Stimulated activated CD4-positive, alpha-beta T cell treated with anti-CD3 and anti-CD28 coated beads, TNF-alpha, amount 100 ng/mL, for 1 hour (primary cell): ENCODE measurements at places on chromosomes 12 and 14.

DNA sequence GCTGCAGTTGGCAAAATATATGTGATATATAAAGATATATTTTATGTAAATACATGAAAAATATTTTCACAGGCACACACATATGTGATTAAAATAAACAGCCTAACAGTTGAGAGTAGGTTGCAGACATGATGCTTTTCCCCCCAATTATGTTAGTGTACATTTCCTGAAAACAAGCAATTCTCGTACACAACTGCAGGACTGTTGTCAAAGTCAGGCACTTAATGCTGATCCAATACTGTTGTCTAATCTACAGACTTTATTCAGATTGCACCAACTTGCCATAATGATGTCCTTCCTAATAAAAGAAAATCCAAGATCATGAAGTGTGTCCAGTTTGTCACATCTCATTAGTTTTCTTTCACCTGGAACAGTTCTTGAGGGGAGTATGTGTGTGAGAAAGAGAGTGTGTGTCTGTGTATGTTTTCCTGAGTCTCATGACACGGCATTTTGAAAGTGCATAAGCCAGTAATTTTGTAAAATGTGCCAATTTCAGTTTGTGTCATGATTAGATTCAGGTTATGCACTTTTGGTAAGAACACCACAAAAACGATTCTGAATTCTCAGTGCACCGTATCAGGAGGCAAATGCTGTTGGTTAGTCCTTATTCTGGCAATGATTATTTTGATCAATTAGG is 16.5 kb upstream of the SEL1L start:
- no peak for DNase-seq

- no peak for DNase-seq
These were observed 46.3 kb upstream of the PTGDR start for GRCh38 chr14:52220924-52221811.

DNA sequence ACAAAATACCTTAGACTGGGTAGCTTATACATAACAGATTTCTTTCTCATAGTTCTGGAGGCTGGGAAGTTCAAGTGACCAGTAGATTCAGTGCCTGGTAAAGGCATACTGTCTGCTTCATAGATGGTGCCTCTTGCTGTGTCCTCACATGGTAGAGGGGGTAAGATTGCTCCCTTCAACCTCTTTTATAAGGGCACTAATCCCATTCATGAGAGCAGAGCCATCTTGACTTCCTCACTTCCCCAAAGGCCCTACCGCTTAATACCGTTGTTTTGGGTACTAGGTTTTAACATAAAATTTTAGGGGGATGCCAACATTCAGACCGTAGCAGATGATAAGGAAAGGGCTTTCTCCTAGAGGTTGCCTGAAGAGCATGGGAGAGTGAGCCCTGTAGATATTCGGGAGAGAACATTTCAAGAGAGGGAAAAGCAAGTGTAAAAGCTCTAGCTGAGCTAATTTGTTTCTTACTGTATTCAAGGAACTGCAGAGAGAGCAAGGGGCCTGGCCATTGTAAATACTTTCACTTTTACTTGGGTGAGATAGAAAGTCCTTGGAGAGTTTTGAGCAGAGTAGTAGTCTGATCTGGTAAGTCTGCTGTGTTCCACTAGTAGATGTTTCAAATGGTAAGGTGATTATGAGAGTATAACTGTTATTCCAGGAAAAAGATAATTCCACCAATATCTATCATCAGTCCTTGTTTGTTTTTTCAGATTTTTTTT is 27.3 kb downstream of the FRS2 start:
- DNase-seq: no peak

DNA sequence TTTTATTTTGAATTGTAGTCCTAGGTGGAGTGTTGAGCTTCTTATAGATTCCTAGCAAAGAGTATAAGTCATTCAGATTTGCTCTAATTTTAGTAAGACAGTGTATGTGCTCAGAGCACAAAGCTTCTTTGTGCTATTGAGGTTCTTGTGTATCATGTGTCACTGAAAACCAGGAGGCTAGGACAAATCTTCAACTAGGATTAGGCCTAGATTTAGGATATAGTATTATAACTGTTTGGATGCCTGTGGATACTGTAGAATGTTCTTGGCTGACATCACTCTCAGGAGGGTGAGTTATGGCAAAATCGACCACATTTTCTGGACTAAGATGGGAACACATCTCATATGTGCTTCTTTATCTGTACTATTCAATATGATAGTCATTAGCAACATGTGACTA is 86.5 kb downstream of the DHRS2 start:
- DNase-seq: no peak

DNA sequence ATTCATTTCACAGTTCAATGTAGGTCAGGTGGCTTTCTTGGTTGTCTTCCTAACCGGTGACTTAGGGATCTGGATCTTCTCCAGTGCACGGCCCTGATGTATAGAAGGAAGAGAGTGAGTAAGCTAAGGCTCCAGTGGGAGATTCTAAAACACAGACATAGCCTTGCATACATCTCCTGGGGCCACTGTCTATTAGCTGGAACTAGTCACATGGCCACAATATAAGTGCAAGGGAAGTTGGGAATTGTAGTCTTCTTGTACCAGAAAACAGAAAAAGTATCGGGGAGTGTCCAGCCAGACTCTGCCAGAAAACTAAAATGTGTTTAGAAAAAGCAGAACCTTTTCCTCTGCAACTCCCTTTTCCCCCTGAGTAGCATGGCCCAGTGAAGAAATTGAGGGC is 531.6 kb downstream of the VRK1 start:
- no peak for DNase-seq

GRCh38 chr12:32052212-32052713 is 54.4 kb upstream of the BICD1 start:
- no peak for DNase-seq

- no peak for DNase-seq
These were observed 4.1 kb downstream of the PLXNC1 start for GRCh38 chr12:94152292-94153078.

DNA sequence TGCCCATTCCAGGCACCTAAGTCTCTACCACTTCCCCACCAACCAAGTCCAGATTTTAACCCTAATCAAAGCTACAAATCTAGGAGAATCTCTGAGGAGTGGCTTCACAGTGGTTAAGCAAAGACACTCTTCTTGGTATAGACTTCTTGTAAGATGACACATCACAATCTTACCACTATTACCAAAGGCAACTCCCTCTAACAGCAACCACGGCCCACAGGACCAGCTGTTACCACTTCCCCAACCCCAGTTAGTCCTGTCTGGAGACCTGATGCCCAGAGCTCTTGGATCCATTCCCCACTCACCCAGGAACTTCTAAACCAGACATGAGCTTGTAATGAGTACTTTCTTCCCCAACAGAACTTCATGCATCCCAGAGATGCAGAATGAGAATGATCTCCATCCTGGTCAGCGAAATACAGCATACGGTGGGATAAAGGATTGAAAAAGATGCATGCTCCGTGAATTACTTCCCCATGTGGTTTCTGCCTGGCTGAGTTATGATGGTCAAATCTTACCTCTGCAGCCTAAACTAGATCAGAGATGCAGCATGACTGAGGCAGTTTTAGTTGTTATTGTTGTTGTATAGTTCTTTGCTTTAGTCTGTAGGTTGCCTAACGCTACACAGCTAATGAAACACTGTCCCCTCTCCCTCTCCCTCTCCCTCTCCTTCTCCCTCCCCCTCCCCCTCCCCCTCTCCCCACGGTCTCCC is 87.7 kb upstream of the FOXN3 start:
- no peak for DNase-seq

DNA sequence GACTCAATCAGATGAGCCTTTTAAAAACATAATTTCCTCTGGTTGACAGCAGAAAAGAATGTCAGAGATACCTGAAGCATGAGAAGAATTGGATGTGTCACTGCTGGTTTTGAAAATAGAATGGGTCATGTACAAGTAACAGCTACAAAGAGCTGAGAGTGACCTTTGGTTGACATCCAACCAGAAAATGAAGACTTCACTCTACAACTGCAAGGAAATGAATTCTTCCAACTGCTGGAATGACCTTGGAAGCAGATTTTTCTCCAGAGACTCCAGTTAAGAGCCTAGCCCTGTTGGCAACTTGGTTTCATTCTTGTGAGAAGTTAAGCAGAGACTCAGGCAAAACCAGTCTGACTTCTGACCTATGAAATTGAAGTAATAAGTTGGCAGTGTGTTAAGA is 505.9 kb downstream of the SLC16A7 start:
- DNase-seq: no peak

- no peak for DNase-seq
These were observed 68.6 kb downstream of the RPS6KA5 start for GRCh38 chr14:90991690-90992443.

- DNase-seq: no peak
These were observed 107.1 kb downstream of the MYRFL start for GRCh38 chr12:69932154-69932553.

DNA sequence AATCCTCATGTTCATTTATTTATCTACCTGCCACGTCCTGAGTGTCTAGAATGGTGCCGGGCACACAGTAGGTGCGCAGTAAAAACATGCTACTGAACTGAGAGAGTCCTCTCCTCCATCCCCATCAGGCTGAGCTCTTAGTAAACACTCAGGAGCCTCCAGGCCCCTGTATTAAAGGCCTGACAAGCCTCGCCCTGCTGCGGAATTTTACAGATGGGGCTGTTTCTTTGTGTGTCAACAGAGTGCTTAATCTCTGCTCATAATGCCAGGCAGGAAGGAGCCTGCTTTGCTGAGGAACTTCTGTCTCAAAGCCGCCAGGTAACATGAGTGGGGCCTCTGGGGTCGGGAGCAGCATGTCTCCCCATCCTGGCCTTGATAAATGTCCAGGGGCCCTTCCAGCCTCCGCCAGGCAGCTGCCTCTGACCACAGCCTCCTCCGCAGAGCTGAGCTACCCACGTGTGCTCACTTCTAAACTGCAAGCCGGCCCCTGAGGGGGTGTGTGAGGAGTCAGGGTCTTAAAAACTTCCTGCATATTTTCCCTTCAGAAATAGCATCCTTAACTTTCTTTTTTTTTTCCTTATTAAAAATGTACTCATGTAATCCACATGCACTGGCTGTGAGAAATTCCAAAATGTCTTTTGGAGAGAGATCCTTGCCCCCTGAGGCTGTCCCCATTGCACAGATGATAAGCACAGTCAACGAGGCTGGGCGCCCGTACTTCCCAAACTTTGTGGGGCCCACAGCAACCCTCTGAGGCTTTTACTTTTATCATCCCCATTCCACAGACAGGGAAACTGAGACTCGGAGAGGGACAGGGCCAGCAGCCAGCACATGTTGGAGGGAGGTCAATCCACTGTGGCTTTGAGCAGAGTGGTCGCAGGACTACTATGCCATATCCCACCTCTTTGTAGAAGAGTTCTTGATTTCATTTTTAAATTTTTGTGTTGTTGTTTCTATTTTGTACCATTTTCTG is 116.0 kb upstream of the NCOR2 start:
- DNase-seq: no peak

DNA sequence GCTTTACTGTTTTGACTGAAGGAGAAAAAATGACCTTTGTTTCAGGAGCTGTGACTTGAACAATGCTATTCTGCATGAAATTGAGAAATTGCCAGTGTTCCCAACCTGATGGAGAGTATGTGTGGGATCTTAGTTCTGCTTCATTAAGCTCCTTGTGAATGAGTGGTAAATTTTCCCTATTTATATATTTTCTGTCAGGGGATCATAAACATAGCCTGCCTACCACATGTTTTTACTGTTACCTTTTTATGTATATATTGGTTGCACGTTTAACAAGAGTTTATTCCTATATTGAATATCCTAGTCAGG is 271.7 kb downstream of the PDZRN4 start:
- no peak for DNase-seq

- no peak for DNase-seq
These were observed 26.9 kb downstream of the SAMD4A start for GRCh38 chr14:54593860-54594259.

DNA sequence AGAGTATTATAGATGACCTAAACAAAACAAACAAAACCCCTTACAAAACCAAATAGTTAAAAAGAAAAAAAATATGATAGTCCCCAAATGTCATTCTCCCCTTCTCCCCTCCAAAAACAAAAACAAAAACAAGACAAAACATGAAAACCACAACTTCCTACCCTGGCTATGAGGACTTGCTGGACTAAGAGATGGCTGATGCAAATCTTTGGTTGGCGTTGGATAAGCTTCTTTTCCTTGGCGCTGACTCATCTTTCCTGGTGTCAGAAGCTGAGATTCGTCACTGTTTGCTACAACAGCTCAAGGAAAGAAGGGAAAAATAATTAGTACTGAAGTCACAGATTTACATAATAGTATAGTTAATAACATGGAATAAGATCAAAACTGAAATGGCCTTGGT is 102.5 kb upstream of the BBS10 start:
- no peak for DNase-seq

- no peak for DNase-seq
These were observed 225.8 kb downstream of the C12orf42 start for GRCh38 chr12:103269946-103270345.

GRCh38 chr12:104213952-104214351 is 1.6 kb upstream of the TXNRD1 start:
- DNase-seq: no peak

GRCh38 chr12:20963762-20964161 is 153.3 kb downstream of the SLCO1B3 start:
- DNase-seq: no peak

GRCh38 chr12:94563286-94563685 is 87.1 kb downstream of the TMCC3 start:
- DNase-seq: no peak

- no peak for DNase-seq
These were observed 402 bp downstream of the LMNTD1 start for GRCh38 chr12:25552681-25553080.

- DNase-seq: no peak
These were observed 222.7 kb upstream of the SOX5 start for GRCh38 chr12:24172031-24172772.

DNA sequence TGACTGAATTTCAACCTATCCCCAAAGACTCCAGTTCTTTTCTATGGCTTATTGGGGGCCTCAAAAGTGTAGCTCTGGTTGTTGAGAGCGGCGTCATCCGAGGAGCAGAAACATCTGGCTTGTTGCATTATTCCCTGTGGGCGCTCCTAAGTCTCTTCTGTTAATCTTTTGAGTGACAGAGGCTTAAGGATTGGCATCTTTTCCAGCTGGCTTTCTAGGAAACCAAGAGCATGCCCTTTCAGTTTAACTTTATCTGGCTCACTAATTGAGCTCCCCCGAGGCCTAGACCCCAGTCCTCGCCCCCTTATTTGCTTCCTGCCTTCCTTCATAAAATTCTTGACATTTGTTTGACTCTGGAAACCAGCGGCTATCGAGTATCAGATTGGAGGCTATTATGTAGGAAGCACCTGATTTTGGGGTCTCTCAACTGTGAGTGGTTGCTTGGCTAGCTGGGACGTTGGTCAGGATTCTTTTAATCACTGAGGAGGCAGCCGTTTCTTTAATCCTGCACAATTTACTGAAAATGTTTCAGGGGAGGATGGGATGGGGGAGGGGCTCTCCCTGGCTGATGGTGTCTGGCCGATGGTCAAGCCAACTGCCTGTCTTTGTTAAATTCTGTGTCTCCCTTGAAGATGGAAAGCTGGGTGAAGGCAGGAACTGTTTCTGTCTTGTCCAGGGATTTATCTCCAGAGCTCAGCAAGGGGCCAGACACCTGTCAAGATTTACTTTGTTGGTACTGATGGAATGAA is 3.1 kb downstream of the SMOC1 start:
- DNase-seq: no peak
